ENCODE measurements at places on chromosomes 13 and 19.

DNA sequence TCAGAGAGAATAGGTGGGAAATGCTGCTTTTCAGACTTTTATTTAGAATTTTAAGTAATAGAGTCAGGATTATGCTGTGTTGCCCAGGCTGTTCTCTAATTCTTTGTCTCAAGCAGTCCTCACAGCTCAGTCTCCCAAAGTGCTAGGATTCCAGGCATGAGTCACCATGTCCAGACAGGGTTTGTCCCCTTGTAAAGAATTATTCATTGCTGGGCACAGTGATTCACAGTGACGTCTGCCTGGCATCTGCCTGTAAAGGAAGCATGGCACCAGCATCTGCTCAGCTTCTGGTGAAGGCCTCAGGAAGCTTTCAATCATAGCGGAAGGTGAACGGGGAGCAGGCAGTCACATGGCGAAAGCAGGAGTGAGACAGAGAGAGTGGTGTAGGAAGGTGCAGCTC is 17.7 kb downstream of the ZNF763 start:
- DNase-seq, result no peak

DNA sequence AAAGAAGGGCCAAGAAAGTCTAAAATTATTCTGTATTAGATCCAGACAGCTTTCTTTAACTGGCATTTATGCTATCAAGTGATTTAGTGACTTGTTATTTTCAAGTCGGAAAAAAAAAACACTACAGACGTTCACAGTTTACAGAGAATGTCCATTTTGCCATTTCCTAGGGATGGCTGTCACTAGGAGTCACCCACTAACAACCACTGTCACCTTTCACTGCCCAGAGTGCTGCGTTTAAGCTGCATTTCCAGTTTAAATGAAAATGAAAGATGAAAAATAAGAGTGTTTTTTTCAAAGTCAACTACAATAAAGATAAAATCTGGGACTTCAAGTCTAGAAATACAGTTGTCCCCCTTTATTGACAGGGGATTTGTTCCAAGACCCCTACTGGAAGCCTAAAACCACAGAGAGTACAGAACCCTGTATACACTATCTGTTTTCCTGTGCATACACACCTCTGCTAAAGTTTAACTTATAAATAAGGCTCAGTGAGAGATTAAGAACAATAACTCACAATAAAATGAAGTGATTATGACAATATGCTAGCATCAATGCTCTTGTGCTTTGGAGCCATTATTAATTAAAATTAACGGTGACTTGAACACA is 112.5 kb downstream of the SACS start:
- no peak for DNase-seq

DNA sequence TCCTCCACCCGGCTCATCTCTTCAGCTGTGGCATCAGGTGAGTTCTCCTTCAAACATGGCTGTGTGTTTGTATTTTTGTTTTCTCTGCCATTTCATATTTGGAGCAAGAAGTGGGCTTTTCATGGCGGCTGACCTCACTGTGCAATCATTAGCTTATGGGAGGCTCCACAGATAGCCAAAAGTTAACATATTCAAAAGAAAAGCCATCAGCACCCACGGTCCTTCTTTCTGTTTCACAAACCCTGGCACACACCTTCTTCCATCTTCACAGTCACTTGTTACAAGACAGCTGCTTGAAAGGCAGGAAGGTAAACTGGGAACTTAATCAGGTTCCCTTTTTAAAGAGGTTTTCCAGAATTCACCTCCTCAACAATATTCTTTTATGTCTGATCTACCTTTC is 69.3 kb upstream of the ATP12A start:
- no peak for DNase-seq

GRCh38 chr19:31166206-31166605 is 183.0 kb downstream of the TSHZ3 start:
- DNase-seq, result no peak

DNA sequence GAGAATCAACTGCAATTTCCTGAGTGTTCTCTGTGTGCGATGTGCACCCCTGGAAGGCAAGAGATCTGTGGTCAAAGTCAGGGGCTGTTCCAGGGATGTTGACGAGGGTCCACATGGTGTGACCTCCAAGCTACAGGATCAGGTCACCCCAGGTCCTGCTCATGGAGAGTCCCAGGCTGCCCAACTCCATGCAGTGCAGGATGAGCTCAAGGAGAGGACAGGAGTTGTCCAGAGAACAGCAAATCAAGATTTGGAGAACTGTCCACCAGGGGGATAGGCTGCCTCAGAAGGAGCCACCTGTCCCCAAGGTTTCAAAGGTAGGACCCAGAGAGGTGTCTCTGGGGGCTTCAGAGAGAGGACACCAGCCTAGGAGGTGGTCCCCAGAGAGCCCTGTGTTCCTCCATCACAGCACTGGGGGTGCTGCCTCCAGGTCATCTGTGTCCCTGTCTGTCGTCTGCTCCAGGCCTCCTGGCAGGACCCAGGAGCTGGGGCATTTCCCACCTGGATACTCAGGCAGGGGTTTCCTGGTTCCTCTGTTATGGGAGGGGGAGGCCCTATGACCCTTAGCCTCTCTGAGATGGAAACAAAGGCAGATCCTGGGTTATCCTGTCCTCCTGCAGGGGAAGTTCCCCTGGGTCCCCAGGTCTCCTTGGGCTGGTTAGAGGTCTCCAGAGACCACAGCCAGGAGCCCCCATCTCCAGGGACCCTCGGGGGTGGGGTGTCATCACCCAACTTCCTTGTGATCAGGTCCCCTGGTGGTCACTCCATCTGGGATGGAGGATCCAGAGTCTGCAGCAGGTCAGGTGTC is 2.1 kb upstream of the CEACAM7 start:
- no peak for DNase-seq

DNA sequence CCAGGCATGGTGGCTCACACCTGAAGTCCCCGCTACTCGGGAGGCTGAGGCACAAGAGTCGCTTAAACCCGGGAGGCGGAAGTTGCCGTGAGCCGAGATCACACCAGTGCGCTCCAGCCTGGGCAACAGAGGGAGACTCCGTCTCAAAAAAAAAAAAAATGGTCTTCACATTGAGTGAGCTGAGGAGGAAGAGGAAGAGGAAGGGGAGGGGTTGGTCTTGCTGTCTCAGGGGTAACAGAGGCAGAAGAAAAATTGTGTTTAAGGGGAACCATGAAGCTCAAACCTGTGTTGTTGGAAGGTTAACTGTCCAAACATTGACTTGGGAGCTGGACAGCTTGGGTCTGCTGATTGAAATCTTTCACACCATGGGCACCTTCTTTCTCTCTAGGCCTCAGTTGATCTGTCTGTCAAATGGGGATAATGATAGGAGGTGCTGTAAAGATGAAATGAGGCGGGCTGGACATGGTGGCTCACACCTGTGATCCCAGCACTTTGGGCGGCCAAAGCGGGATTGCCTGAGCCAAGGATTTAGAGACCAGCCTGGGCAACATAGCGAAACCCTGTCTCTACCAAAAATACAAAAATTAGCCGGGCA is 9.8 kb upstream of the SLC44A2 start:
- DNase-seq, result no peak
